T47D (cell line): ENCODE measurements at places on chromosomes 1 and 21.

GRCh38 chr1:225962440-225962975, 21.5 kb upstream of the LEFTY2 start:
- DNase-seq: peak; percentile 43

GRCh38 chr1:106722466-106722865, 334.0 kb upstream of the PRMT6 start:
- no peak for DNase-seq

DNA sequence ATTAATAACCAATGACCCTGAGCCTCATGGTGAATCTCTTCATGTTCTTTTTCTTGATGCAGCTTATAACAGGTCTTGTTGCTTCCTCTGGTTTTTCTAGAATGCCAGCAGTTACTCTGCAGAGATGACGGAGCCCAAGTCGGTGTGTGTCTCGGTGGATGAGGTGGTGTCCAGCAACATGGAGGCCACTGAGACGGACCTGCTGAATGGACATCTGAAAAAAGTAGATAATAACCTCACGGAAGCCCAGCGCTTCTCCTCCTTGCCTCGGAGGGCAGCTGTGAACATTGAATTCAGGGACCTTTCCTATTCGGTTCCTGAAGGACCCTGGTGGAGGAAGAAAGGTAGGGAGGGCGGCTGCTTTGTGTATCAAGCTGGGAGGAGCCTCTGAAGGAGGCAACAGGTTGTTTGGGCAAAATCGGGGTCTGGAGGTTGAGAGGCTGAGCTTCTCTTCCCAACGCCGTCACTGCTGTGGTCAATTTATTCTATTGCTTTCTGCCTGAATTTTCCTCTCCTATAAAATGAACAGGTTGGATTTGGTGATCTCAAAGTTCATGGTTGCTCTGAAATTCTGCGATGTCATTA, 6.7 kb downstream of the ABCG1 start:
- DNase-seq: no peak

DNA sequence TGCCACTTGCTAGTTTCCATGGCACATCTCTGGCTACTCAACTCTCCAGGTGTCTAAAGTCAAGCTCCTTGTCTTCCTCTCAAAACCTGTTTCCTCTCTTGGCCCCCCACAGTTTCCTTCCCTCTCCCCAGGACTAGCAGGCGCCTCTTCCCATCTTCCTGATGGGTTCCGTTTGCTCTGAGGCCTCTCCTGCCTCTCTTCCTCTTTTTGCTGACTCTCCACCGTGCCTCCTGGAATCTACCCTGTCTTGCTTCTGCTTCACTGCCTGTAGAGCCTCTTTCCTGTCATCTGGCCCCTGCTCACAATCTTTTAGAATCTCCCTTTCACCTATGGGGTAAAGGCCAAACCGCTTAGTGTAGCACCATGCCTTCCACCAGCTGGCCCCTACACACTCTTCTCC, 21.8 kb upstream of the LHX4 start:
- no peak for DNase-seq

DNA sequence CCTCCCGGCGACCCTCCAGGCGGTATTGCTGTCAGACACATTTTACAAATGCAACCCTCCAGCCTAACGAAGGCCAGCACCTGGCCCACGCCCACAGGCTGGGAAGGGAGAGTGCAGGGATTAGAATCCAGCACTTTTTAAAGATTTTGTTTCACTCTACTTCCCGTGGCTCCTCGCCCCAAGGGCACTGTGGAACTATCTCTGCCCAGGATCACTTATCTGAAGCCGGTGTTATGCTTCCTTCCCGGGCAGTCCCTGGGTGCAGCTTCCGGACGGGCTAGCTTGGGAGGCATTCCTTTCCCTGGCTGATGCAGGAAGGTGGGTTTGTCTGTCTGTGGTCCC, 35.8 kb downstream of the CCN1 start:
- DNase-seq: no peak
